Stimulated activated CD4-positive, alpha-beta T cell treated with anti-CD3 and anti-CD28 coated beads, Interleukin-1b, Interleukin-23, amount 100 ng/mL, for 1 hour (primary cell): ENCODE measurements at places on chromosomes 13 and 19.

GRCh38 chr13:48908381-48909055 lies 67.2 kb upstream of the FNDC3A start:
- DNase-seq: no peak

- DNase-seq: no peak
Observed at GRCh38 chr19:49150106-49150943, 4.9 kb downstream of the HRC start.

- DNase-seq: no peak
Observed at GRCh38 chr13:98913741-98914140, 64.1 kb downstream of the DOCK9 start.

GRCh38 chr19:3725121-3725520 lies 16.9 kb downstream of the TJP3 start:
- DNase-seq: no peak

DNA sequence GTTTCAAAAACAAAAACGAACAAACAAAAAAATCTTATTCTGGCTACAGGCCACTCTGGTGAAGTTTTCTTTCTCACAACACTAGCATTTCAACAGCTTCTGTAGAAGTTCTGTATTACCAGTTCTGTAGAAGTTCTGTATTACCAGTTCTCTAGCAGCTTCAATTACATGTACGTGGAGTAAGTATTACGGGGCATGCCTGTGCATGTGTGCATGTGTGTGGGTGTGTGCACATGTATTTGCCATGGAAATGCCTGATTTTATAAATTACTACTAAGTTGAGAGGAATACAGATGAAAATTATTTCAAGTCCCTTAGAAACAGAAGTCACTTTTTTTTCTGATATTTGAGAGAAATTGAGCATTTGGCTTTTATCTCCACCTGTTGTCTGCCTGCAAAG lies 414.2 kb downstream of the FOXO1 start:
- DNase-seq: no peak

DNA sequence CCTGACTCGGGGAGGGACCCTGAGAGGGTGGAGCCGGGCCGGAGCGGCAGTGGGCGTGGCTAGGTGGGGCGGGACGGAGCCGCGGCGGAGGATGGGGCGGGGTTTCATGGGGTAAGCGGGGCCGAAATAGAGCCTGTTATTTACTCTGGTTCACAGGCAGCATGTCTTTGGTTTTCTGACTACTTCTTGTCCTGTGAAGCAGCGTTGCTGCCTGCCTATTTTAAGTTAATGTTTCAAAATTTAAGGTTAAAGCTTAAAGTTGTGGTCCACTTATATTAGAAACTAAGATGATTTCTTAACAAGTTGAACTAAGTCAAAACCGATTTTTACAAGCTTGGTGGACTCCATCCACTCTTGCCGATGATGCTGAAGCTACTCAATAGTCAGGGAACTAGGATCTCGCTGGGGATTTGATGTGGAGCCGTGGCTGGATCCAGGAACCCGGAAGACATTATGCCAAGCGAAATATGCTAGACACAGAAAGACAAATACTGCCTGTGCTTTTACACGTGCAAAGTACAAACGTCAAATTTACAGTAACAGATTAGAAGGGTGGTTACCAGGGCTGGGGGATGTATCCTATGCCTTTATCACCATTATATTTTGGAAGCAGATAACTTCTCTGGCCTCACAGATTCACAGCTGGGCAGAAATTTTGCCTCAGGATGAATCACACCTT lies 433 bp upstream of the ZNF616 start:
- peak; percentile 96 for DNase-seq

GRCh38 chr19:16232568-16232967 lies 34.9 kb downstream of the AP1M1 start:
- no peak for DNase-seq

- no peak for DNase-seq
Observed at GRCh38 chr13:100800283-100800875, 125.8 kb upstream of the TMTC4 start.

DNA sequence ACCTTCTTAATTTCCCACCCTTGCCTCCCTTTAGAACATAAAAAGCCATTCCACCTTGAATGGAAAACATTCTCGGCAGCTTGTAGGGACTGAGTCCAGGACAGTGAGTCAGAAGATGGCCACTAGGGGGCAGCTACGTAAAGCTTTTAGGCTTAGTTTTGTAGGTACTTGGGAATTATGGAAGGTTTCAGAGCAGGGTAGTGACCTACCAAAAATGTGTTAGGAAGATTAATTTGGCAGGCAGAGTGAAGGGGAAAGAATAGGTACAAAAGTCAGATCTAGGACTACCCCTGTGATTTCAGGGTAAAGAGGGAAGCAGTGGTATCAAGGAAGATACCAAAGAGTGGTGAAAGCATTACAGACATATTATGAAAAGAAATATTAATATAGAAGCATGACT lies 198.4 kb downstream of the NDFIP2 start:
- DNase-seq: no peak

DNA sequence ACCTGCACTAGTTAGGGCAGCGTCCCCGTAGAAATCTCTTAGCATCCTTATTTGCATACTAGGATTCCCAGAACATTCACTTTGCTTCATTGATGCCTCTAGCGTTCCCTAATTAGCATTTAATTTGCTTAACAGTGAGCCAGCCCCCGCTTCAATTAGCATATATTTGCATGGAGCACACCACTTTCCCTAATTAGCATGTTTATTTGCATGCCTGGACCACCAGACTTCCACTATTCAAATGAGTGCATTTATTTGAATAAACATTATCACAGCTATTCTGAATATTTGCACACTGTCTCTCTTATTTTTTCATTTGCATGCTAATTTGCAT lies 69.6 kb downstream of the RYR1 start:
- DNase-seq: no peak

DNA sequence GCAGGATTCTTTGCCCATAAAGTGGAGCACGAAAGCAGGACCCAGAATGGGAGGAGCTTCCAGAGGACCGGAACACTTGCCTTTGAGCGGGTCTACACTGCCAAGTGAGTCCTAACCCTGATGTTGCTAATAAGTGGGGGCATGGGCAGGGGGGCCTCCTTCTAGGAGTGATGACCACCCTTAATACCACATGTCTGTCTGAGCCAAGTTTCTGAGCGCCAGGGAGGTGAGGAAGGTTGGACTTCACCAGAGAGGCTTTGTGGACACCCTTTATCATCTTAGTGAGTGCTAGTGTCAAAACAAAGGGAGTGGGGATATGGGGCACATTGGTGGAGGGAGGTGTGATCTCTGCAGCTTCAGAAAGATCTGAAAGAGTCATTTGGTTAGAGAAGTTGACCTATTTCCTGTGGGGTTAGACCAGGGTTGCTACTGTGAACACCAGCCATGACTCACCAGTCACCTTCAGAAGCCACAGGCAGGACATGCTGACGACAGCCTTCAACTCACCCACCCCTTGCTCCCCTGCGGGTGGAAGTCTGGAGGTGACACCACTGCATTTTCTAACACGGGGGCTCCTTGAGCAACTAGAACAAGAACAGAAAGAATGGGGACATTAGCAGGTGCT lies 8.8 kb downstream of the ALOX5AP start:
- peak; percentile 47 for DNase-seq

DNA sequence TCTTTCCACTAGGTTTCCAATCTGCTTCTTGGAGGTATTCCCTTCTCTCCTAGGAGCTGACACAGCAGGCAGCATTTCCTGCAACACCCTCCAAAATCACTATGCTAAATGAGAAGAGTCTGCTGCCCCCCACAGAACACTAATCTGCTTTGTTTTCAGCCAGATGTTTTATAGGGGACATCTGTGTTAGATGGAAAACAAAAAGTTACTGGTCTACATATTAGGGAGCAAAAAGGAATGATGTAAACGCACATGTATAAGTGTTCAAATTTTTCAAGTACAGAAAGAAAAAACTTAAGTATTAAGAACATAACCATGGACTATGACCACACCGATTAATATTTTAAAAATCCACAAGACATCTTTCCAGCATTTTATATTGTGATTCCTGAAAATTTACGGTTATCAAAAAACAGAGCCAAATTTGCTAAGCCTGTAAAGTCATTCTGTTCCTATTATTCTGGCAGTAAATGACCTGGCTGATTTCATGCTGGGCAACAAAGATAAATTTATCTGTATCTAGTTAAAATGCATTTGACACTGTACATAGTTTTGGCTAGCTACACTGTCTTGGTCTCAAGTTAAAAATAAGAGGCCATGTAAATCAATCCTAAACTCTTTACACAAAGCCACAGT lies 63.3 kb downstream of the DCLK1 start:
- DNase-seq: no peak

- DNase-seq: no peak
Observed at GRCh38 chr19:56015756-56016155, 29.2 kb downstream of the NLRP5 start.

DNA sequence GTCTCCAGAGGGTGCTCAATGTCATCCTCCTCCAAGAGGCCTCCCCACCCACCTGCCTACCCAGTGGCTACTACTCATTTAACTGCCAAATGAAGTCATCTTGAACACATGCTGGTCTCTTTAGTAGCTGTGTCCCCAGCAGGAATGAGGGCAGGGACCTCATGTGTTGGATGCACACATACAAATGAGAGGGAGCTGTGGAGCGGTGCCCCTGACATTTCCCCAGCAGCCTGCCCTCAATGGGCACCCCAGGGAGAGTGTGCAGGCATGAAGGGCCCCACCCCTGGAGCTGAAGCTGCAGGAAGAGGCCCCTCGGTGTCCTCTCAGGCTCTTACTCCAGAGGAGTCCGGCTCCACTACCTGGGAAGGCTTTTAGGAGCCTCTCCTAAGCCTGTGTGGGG lies 1322.7 kb downstream of the UQCRFS1 start:
- no peak for DNase-seq

DNA sequence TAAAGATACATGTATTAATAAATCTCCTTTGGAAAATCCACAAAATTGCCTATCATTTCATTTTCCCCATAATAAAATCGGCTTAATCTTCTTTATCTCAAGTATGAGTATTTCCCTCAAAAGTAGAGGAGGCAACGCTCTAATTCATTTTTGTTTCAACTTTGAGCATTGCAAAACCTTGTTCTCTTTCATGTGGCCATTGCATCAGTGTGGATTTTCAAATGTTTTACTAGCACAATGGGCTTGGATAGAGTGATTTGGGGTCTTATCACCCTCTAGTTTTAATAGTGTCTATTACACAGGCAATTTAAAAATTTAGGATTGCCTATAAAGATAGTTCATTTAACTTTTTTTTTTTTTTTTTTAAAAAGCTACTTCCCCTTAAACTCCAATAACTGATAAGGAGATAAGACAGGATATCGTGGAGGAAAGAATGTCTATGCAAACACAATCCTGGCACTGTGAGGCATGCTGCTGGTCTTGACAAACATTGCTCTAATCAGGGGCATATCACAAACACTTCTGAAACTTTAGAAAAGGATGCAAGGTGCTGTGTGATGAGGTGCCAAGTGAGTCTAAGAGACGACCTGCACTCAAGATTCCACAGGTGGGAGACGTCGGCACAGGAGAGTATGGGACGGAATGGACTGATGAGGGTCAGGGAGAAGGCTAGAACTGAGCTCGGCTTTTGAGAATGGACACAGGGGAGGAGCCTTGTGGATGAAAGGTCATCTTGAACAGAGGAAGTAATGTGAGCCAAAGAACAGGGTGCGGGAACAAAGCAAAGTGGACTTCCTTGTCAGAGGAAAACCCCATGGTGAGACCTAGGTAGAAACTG lies 199.7 kb downstream of the IRS2 start:
- no peak for DNase-seq

GRCh38 chr13:26707122-26708006 lies 53.2 kb downstream of the GPR12 start:
- no peak for DNase-seq

GRCh38 chr13:25933520-25933919 lies 118.3 kb downstream of the SHISA2 start:
- no peak for DNase-seq

DNA sequence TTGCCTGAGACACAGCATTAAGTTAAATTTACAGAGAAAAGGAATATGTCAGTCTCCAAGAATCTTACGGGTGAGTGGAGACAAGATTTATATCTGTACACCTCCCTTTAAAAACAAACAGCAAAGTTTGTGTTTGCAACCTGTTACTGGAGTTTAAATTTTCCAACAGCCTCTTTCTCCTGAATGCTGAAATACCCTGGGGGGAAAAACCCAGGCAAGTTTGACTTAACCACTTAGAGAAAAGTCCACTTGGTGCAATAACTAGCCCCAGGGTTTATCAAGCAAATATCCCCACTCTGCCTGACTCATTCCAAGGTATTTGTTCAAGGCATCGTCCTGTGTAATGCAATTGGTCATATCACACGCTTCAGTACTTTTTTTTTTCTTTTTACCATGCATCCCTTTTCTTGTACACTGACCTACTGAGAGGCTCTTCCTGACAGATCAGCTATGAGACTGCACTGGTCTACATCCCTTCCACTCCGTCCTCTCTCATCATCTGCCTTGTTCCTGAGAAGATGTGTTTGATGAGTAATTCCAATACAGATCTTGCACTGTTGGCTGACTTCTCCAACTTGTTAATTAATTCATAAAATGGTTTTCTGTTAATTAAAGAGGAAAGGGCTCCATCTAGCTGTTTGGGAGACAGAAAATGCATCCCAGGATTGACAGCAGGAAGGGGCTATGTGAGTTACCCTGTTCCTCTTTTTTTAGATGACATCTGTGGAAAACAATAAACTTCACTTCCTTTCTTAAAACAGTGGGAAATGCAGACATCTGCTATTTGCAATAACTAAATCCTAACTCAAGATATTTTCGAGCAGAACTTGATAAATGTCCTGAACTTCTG lies 212.5 kb upstream of the IRS2 start:
- no peak for DNase-seq

DNA sequence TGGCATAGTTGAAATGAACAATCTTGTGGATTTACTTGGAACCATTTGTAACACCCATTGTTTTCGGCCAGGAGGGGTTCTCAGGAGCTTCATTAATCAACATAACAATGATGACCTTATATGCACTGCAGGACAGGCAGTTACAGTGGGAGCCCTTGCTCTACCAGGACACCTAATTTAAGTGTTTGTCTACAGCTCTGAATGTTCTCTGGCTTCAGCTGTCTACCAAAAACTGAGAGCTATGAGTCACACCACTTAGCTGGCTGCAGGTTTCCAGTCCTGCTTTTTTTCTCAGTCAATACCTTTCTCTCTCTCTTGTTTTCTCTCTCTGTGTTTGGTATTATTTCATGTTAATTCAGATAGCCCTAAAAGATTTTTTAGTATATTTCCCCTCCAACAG lies 105.4 kb upstream of the MBNL2 start:
- DNase-seq: no peak
